ENCODE measurements at places on chromosomes 11 and 22.
A peak's percentile ranks its signal among the peaks of the same experiment; 100 is the strongest.

DNA sequence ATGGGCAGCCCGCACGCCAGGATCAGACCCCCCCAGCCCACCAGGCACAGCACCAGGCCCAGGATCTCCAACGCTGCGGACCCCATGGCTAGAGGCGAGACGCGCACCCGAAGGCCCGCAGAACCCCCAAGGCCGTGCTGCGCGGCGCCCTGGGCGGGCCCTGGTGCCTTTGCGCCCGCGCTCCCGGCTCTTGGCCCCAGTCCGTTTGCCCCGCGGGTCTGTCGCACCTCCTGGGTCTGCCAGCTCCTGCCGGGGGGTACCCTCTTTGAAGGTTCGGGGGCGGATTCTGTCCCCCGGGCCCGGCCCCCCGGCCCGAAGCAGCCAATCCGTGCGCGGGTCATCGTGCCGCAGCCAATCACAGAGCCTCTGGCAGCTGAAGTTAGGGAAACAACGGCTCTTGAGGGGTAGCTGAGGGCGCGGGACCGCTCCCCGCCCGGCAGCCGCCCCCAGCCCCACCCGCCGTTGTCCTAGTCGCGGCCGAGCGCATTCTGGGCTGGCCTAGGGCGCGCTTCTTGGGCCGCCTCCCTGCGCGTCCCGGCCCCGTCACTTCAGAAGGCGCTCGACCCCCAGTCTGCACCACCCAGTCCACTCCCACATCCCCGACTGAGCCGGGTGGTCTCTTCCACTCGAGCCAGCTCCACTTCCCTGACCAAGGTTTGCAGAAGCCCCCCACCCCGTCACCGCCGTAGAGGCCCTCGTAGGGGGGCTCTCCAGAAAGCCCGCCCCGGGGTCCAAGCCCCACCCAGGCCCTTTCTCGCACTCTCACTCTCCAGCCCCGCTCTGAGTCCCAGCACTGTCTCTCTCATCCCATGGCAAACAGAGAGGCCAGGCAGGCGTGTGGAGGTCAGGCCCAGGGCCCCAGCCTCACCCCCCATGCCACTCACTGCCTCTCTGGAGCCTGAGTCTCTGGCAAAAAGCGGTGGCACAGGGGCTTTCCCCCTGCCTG is at the start of gene CLDN5:
CLDN5 (minus strand) TSS at position 241 of the 946 bp plus-strand sequence; CDS start at position 86, 155 bp downstream.
- DNase-seq, result peak; percentile 52

GRCh38 chr11:68199295-68199987 is 13.7 kb downstream of the KMT5B start:
- DNase-seq, result no peak

- DNase-seq, result peak; percentile 75
Observed at GRCh38 chr11:35144136-35144741, 5.3 kb downstream of the CD44 start.

DNA sequence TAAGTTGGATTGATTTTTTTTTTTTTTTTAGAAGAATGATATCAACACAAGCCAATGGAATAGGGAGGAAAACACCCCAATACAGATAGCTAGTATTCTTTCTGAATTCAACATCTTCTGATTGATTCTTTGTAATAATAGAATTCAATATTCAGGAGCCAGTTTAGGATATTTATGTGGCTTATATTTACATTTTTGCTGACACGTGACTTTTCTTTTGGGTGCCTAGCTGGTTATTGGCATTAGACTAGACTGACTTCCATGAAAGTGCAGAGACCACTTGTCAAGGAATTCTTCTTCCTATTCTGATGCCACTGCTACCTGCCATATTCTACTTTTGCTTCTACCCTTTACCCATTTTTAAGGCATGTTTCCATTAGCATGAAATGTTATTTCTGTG is 16.4 kb downstream of the TRIM44 start:
- no peak for DNase-seq

DNA sequence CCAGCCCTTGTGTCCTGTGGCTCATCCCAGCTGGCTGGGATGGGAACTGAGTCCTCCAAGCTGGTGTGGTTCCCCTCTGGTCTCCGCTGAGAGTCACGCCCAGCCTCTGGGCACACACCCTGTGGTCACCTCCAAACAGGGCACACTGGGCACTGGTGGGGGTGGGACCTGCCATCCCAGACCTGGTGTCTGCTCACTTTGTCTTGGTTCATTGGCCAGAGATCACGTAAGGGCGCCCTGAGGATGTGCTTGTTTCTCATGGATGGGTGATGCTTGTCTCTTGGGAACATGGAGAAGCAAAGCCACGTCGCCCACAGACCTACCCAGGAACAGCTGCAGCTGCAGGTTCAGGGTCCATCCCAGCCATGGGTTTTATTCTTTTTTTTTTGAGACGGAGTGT is 43.1 kb downstream of the LRP5 start:
- DNase-seq, result no peak

DNA sequence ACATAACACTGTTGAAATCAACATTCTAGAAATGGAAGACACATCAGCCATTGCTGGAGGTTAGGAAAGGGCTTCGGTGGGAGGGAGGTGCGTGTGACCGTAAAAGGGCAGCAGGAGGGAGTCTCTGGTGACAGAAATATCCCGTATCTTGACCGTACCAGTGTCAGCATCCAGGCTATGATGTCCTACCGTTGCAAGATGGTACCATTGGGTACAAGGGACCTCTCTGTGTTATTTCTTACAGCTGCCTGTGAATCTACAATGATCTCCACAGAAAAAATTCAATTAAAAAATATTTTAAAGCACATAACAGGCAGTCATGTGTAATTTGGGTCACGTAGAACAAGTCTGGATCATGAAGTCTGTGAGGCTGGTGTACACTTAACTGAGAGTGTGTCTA is 27.4 kb upstream of the SEPTIN5 start:
- no peak for DNase-seq

DNA sequence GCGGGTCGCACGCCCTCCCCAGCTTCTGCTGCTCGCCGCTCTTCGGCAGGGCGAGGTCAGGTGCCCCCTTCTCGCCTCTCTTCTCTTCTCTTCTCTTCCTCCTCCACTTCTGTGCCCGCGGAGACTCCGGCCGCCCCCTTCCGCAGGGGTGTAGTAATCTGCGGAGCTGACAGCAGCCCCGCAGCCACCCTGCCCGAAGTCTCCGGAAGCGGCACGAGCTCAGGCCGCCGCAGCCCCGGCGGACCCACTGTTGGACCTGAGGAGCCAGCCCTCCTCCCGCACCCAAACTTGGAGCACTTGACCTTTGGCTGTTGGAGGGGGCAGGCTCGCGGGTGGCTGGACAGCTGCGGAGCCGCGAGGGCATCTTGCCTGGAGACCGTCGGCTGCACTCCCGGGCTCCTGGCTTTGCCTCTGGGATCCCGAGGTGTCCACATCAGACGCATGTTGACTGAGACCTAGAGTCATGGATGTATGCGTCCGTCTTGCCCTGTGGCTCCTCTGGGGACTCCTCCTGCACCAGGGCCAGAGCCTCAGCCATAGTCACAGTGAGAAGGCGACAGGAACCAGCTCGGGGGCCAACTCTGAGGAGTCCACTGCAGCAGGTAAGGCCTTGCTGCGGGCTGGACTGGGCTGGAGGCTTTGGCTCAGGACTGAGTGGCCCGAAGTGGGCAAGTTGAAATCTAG is 486 bp downstream of the STIM1 start:
- peak; percentile 84 for DNase-seq

DNA sequence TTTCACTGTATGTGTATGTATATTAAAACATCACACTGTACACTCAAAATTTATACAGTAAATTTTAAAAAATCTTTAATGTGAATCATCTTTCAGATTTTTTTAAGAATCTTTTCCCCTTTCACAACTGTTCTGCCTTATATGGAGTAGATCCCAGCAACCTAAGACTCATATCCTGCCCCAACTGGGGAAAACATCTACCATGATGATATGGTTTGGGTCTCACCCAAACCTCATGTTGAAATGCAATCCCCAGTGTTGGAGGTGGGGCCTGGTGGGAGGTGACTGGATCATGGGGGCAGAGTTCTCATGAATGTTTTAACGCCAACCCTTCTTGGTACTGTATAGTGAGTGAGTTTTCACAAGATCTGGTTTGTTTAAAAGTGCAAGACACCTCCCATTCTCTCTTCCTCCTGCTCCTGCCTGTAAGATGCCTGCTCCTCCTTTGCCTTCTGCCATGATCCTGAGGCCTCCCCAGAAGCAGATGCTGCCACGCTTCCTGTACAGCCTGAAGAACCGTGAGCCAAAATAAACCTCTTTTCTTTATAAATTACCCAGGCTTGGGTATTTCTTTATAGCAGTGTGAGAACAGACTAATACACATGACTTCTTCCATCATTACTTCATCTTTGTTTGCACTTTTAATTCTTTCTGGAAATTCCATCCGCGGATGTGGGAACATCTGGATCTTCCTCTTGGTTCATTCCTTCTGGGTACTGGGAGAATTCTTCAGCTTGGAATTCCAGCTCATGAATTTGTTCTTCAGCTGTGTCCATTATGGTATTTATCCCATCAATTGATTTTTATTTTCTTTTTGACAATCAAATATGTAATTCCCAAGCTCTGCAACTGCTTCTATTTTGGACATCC is 36.9 kb downstream of the LINC01488 start:
- no peak for DNase-seq

- no peak for DNase-seq
Observed at GRCh38 chr11:133906746-133907145, 50.0 kb downstream of the IGSF9B start.

DNA sequence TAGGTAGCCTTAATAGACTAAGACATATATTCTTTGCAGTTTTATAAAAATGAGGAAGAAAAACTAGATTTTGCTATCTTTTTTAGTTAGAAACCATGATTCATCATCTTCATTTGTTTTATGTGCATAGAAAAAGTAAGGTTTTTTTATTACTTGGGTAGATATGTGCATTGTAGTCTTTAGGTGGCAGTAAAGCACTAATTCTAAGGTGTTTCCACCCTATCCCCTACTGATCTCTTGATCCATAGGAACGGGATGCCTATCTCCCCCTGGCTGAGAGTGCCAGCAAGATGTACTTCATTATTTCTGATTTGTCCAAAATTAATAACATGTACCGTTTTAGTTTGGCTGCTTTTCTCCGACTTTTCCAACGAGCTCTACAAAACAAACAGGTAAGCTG is 148.1 kb downstream of the DYNC2H1 start:
- peak; percentile 15 for DNase-seq

GRCh38 chr22:20108757-20109230 is 7.1 kb upstream of the RANBP1 start:
- DNase-seq, result no peak

DNA sequence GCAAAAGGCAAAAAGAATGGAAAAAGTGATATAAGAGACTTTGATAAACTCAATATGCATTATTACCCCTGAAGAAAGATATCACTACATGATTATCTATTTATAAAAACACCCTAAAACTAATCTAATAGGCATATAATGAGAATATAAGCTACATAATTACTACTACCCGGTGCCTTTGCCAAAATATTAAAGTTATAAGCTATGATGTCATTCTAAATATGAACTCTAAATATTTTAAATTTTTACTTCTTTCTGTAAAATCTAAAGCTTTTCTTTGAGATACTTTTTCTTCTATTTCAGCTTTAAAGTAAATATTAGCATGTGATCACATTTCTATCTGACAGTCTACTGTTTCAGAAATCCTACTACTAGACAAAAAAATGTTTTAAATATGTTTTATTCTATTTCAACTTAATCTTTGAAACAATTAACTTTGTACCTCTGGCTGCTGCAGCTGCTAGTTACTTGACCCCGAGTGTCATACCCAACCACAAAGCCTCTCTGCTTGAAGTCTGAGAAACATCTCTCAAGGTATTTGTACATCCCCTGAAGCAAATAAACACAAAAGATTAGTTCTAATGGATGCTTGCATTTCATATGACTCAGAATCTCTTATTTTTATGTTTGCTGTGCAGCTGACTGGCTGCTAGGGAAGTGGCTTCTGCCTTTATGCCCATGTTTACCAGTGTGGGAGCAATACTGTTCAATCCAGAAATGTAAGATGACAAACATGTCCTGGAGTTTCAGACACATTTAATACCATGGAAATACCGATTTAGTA is 26.8 kb downstream of the PGM2L1 start:
- no peak for DNase-seq

DNA sequence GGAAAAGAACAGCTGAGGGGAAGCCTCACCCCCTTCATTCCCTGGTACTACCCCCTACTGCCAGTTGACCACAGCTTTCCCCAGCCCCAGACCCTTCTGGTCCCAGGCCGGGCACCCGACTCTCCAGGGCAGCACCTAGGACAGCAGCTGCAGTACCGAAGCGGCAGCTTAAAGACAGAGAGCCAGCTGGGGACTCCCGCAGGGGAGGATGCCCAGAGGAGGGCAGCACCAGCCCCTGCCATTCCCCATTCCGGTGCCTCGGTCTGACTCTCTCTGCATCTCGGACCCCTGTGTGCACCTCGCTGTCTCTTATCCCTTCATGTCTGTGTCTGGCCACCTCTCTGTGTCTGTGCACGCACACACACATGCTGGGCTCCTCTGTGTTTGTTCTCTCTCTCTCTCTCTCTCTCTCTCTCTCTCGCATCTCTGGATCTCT is 9.4 kb downstream of the IGSF9B start:
- peak; percentile 82 for DNase-seq

- DNase-seq, result no peak
Observed at GRCh38 chr22:47153854-47154525, 391.5 kb downstream of the TBC1D22A start.

GRCh38 chr22:37517826-37518450 is 1.3 kb downstream of the CARD10 start:
- DNase-seq, result no peak

GRCh38 chr11:45259592-45259991 is 26.5 kb downstream of the SYT13 start:
- DNase-seq, result no peak

- DNase-seq, result peak; percentile 70
Observed at GRCh38 chr11:59857439-59858434, 8.6 kb downstream of the TCN1 start.

GRCh38 chr11:68828155-68828931 is 13.4 kb downstream of the CPT1A start:
- DNase-seq, result peak; percentile 93

GRCh38 chr11:15509082-15509481 is 394.4 kb downstream of the INSC start:
- no peak for DNase-seq

DNA sequence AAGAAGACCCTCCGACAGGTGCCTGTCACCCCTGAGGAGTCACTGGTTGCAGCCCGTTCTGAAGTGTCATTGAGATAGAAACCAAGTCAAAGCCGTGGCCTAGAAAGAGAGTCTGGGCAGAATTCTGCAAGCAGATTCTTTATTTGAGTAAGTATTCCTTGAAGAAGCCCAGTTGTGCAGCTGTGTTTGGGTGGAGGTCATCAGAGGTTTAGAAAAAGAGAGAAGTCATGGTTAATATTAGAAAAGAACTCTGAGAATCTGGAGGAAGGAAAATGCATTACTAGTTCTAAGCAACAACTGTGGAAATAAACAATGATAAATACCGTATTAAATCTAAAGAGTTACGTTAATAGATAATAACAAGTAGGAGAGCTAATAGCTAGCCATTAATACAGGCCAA is 118.8 kb upstream of the KIRREL3 start:
- no peak for DNase-seq
